ENCODE measurements at places on chromosomes 12 and 14. TPM values are rescaled to one million over a fixed set of nuclear protein-coding genes. Genes with fewer than 3 reads are reported as not detected.

- no peaks in the 10 kb centered on the region for H3K36me3 ChIP-seq
- DNase-seq: no peak
- no peak overlapping the region for H3K27ac ChIP-seq
- no peaks in the 10 kb centered on the region for H3K4me1 ChIP-seq
- no peaks in the 10 kb centered on the region for H3K27me3 ChIP-seq
Measured at GRCh38 chr12:4431866-4432265, 13.7 kb downstream of the FGF6 start.

- no peak for DNase-seq
- no peak overlapping the region for H3K4me3 ChIP-seq
- H3K27ac ChIP-seq: peak overlapping the region; percentile 99
- peaks cover 42% of the 10 kb centered on the region for H3K4me1 ChIP-seq
- no peaks in the 10 kb centered on the region for H3K27me3 ChIP-seq
Measured at GRCh38 chr12:108799401-108800243, 57.8 kb downstream of the SSH1 start.

- peak overlapping the region; percentile 95 for H3K27ac ChIP-seq
- no peaks in the 10 kb centered on the region for H3K27me3 ChIP-seq
- peak; percentile 90 for DNase-seq
- peaks cover 69% of the 10 kb centered on the region for H3K36me3 ChIP-seq
- peak overlapping the region; percentile 95 for H3K4me3 ChIP-seq
Measured at GRCh38 chr12:6534695-6534944, 303 bp downstream of the GAPDH start.

- peaks cover 12% of the 10 kb centered on the region for H3K4me1 ChIP-seq
- no peak within 1 kb of the TSS for H3K27ac ChIP-seq
- H3K36me3 ChIP-seq: no peaks in the 10 kb centered on the region
- peaks cover 43% of the 10 kb centered on the region for H3K27me3 ChIP-seq
- peak within 1 kb of the TSS; percentile 82 for H3K4me3 ChIP-seq
- peak; percentile 94 for DNase-seq
Measured at GRCh38 chr14:50559990-50560930, at the start of gene ATL1. Gene ATL1 (plus strand): TSS chr14:50560145. CDS start chr14:50560266, 121 bp downstream.

DNA sequence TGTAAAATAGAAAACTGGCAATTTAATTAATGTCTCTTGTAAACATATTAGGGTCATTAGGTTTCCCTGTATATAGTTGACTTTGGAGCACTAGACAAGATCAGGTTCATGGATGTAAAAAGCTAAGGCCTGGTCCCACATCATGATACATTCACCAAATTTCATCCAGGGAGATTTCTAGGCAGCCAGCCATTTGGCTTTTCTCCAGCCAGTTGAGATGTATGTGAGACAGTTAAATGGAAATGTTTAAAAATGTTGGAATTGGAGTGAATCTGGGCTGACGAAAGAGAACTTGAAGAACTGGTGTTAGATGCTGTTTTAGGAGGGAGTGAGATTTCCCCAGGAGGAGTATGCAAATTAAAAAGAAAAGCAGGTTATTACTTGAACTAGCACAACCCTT lies 41.8 kb upstream of the CLEC14A start:
- no peaks in the 10 kb centered on the region for H3K4me1 ChIP-seq
- DNase-seq: no peak
- H3K27ac ChIP-seq: no peak overlapping the region
- H3K27me3 ChIP-seq: no peaks in the 10 kb centered on the region
- H3K36me3 ChIP-seq: no peaks in the 10 kb centered on the region
- H3K4me3 ChIP-seq: no peak overlapping the region

DNA sequence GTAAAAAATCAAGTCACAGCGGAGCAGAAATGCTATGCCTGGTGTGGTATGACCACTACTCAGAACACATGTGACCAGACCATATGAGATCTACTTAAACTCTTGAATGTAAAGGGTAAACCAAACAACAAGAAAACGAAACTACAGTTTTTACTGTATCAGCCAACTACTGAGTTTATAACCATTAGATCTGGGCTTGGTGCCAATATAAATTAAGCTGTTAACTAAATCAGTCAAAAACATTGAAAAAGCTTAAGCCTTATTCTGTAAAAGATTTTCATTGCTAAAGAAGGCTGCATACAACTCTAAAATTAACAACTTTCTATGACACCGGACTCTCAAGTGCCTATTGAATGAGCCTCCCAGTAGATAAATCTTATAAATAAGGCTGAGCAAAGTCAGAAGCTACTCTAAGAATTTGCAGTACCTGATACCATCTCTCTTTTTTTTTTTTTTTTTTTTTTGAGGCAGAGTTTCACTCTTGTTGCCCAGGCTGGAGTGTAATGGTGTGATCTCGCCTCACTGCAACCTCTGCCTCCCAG lies 35.4 kb downstream of the SPTLC2 start:
- H3K27ac ChIP-seq: peak overlapping the region; percentile 85
- peak; percentile 69 for DNase-seq
- peaks cover 10% of the 10 kb centered on the region for H3K36me3 ChIP-seq
- peak overlapping the region; percentile 60 for H3K4me3 ChIP-seq
- H3K27me3 ChIP-seq: no peaks in the 10 kb centered on the region

DNA sequence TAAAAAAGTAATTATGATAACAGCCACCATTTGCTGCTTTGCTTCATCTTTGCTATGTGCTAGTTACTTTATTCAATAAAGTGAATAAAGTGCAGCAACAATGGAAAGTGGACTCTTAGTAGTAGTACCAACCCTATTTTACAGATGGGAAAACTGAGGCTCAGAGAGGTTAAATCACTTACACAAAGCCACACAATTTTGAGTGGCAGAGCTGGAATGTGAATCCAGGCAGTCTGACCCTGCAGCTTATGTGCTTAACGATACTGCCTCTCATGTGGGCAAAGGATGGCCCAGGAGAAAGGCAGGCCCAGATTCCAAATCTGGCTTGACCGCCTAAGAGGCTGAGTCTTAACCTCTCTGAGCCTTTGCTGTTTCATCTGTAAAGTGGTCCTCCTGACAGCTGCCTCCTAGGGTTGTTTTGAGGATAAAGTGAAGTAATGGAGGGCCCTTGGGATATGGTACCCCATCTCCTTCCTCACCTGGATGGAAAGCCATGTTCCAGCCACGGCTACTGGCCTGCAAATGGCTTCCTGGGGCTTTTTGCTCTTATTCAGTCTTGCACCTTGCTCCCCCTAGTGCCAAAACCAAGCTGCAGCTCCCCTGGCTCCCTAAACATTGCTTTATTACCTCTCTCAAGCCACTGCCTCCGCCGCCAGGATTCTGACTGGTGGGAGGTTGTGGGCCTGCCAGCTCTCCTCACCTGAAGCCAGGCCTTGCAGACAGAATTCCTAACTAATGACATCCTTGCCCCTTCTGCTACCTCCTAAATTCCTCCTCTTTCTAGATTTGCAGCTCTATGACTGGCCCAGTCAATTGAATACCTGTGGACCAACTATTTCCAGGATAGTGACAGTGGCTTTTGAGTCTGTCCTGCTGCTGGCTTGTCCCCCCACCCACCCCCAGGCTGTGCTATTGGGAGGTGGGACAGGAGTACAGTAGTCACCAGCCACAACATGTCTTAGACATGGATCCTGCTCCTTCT lies 283.3 kb upstream of the PWP1 start:
- peaks cover 5% of the 10 kb centered on the region for H3K4me1 ChIP-seq
- no peak overlapping the region for H3K27ac ChIP-seq
- DNase-seq: no peak
- no peaks in the 10 kb centered on the region for H3K27me3 ChIP-seq
- no peaks in the 10 kb centered on the region for H3K36me3 ChIP-seq
- H3K4me3 ChIP-seq: no peak overlapping the region

GRCh38 chr12:82090165-82090564 lies 268.0 kb downstream of the CCDC59 start:
- no peaks in the 10 kb centered on the region for H3K4me1 ChIP-seq
- H3K4me3 ChIP-seq: no peak overlapping the region
- DNase-seq: no peak

DNA sequence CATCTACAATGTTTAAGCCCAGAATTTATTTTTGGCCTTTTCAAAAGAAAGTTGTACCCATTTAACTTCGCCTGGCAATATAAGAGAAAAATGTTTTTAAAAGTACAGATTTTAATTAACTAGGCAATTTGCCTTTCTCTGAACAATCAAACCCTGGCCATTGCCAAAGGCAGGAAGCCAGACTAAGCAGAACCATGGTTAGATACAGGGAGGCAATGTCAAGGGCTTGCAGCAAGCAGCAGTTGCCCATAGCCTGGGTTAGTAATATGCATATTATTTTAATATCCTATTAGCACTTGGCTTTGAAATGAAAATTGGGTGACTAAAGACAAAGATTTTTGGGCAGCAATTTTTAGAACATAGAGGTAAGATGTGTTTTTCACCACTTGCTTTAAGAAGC lies 51.1 kb upstream of the FRMD6 start:
- DNase-seq: no peak
- H3K4me3 ChIP-seq: no peak overlapping the region
- H3K27me3 ChIP-seq: no peaks in the 10 kb centered on the region
- H3K4me1 ChIP-seq: peaks cover 89% of the 10 kb centered on the region
- H3K27ac ChIP-seq: peak overlapping the region; percentile 95

GRCh38 chr12:49346659-49347310 lies at the start of gene DNAJC22:
Gene DNAJC22 (plus strand): TSS chr12:49346888. CDS start chr12:49348873, 1,985 bp downstream.
- peak; percentile 87 for DNase-seq
- peak within 1 kb of the TSS; percentile 67 for H3K4me3 ChIP-seq
- H3K27ac ChIP-seq: no peak within 1 kb of the TSS

- H3K4me1 ChIP-seq: no peaks in the 10 kb centered on the region
- DNase-seq: no peak
- H3K36me3 ChIP-seq: no peaks in the 10 kb centered on the region
- H3K27ac ChIP-seq: no peak overlapping the region
Measured at GRCh38 chr12:78229591-78230101, 399.0 kb downstream of the NAV3 start.

DNA sequence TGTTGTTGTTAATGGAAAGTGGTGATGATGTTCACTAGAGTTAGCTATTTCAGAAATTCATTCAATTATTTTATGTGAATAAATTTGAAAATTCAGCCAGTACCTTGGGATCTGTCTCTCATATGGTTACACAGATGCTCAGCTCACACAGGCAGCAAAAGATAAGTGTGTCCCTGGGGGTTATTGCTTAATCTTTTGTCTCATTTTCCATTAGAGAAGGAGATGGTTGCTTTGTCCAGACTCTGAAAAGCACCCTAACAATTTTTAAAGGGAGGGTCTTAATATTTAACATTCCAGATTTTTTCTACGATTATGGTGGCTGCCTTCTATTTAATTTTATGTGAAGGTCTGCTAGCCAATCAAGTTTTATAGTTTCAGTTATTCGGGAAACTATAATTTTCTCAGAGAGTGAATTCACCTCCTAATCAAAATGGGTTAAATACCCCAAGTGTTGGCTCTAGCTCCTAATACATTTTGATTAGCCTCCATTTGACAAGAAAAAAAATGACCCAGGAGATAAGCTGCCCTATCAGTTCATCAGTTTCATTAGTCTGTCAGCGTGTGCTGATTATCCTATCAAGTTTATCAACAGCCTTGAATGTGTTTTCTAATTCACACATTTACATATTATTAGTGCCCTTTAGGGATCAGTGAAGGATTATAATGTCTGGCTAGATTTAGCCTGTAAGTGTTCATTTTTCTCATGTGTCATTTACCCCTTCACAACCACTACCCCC lies 282.1 kb downstream of the TMTC2 start:
- H3K27ac ChIP-seq: no peak overlapping the region
- H3K36me3 ChIP-seq: no peaks in the 10 kb centered on the region
- no peak overlapping the region for H3K4me3 ChIP-seq

- H3K4me1 ChIP-seq: peaks cover 7% of the 10 kb centered on the region
- no peak overlapping the region for H3K4me3 ChIP-seq
- peak; percentile 25 for DNase-seq
- H3K36me3 ChIP-seq: no peaks in the 10 kb centered on the region
- no peak overlapping the region for H3K27ac ChIP-seq
Measured at GRCh38 chr12:51832354-51833107, 16.0 kb downstream of the FIGNL2 start.

- DNase-seq: no peak
- H3K4me3 ChIP-seq: no peak overlapping the region
- H3K27ac ChIP-seq: peak overlapping the region; percentile 10
- no peaks in the 10 kb centered on the region for H3K36me3 ChIP-seq
- no peaks in the 10 kb centered on the region for H3K27me3 ChIP-seq
- H3K4me1 ChIP-seq: peaks cover 11% of the 10 kb centered on the region
Measured at GRCh38 chr14:29749829-29750228, 177.8 kb downstream of the PRKD1 start.

GRCh38 chr14:103503296-103503695 lies 19.3 kb downstream of the CKB start:
- H3K4me1 ChIP-seq: peaks cover 12% of the 10 kb centered on the region
- DNase-seq: peak; percentile 68
- H3K4me3 ChIP-seq: no peak overlapping the region
- no peaks in the 10 kb centered on the region for H3K27me3 ChIP-seq

DNA sequence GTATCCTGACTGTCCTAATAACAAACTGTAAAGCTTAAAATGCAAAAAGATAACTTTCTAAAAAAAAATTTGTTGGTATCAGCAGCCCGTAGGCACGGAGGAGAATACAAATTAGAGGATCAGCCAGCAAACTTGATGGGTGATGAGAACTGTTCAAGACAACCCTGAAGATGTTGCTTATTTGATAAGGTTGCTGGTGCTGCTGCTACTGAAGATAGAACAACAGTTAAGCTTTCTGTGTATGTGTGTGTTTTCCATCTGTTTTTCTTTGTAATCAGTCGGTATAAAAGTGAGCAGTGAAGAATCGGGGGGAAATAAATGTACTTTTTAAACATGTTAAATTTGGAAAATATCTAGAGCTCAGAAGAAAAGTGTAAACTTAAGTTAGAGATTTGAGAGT lies 67.4 kb upstream of the POC1B start:
- H3K4me1 ChIP-seq: no peaks in the 10 kb centered on the region
- no peaks in the 10 kb centered on the region for H3K27me3 ChIP-seq
- H3K4me3 ChIP-seq: no peak overlapping the region
- H3K36me3 ChIP-seq: peaks cover 34% of the 10 kb centered on the region

- no peak overlapping the region for H3K27ac ChIP-seq
- no peaks in the 10 kb centered on the region for H3K27me3 ChIP-seq
- DNase-seq: no peak
- H3K4me3 ChIP-seq: no peak overlapping the region
- H3K36me3 ChIP-seq: no peaks in the 10 kb centered on the region
Measured at GRCh38 chr14:37054869-37055268, 117.5 kb downstream of the SLC25A21 start.

DNA sequence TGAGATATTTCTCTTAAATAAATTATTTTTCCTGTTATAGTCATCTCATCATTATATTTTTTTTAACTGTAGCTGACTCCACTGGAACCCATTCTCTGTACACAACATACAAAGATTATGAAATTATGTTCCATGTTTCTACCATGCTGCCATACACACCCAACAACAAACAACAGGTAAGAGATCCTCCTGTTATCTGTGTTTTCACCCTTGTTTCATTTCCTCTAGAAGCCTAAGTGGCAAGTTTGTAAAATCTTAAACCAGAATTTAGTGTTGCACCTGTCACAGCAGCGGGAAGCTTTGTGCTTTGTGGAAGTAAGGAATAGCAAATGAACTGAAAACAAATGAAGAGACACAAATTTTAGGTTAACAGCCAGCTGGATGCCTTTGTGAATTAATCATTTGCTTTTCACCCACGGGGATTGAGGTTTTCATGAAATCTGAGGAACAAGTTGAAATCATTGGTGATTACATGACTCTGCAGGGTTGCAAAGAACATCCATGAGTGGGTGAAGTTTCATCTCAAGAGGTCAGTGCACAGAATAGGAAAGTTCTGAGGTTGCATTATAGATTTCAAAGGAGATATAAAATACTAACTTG lies 273.9 kb upstream of the RGS6 start:
- DNase-seq: no peak
- no peak overlapping the region for H3K4me3 ChIP-seq
- peak overlapping the region; percentile 54 for H3K27ac ChIP-seq
- H3K27me3 ChIP-seq: no peaks in the 10 kb centered on the region
- peaks cover 17% of the 10 kb centered on the region for H3K4me1 ChIP-seq
- peaks cover 43% of the 10 kb centered on the region for H3K36me3 ChIP-seq

TAS2R31 gene
- total RNA-seq: 9.7 TPM

FAM186B gene
- 0.72 TPM for total RNA-seq

TSPAN19 gene
- not detected for total RNA-seq

SSPN gene
- total RNA-seq: 9.8 TPM

PLEKHH1 gene
- total RNA-seq: 1.1 TPM

FSCB gene
- total RNA-seq: not detected

MFAP5 gene
- total RNA-seq: 57.9 TPM

Measured in osteoblast (primary cell).